ENCODE measurements at places on chromosomes 2 and 18.

DNA sequence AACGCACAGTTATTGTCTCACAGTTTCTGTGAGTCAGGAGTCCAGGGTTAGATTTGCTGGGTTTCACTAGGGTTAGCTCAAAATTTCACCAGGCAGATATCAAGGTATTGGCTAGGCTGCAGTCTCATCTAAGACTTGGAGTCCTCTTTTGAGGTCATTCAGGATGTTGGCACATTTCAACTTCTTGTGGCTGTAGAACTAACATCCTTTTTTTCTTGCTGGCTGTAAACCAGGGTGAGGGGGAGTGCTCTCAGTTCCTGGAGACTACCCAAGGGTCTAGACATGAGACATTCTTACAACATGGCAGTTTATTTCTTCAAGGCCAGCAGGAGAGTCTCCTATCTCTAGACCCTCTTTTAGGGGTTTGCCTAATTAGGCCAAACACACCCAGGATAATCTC, 12.8 kb upstream of the CAVIN2 start:
- DNase-seq: no peak

DNA sequence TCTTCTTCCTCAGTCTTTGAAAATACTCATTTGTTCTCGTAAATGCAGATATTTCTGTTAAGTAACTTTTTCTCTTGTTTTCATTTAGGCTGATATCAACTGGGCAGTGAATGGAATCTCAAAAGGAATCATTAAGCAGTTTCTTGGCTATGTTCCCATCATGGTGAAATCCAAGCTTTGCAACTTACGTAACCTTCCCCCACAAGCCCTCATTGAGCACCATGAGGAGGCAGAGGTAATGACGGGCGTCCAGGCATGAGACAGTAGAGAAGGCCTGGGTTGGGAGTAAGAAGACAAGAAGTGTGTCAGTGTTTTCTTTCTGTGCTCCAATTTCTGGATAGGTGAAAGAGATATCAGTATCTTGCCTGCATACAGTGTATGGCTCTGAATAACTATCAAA, 5.1 kb downstream of the POLR1B start:
- peak; percentile 20 for DNase-seq

DNA sequence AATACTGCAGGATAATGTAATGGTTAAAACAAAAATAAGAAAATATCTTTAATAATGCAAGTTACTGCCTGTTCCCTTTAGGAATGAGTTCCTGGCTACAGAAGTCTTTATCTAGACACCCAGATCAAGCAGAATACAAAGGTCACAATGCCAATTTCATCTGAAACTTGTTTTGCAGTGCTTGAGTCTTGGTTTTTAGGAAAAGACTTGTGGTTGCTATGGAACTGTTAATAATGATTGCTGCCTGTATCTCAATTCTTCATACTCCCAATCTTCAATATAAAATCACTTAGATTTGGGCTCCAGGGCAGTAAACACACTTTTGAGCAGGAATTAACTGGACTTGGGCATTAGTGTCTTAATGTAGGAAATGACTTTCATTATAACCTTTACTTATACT, 14.2 kb downstream of the CAVIN2 start:
- DNase-seq: no peak

GRCh38 chr18:66638856-66639629, 35.2 kb upstream of the CDH19 start:
- peak; percentile 48 for DNase-seq

DNA sequence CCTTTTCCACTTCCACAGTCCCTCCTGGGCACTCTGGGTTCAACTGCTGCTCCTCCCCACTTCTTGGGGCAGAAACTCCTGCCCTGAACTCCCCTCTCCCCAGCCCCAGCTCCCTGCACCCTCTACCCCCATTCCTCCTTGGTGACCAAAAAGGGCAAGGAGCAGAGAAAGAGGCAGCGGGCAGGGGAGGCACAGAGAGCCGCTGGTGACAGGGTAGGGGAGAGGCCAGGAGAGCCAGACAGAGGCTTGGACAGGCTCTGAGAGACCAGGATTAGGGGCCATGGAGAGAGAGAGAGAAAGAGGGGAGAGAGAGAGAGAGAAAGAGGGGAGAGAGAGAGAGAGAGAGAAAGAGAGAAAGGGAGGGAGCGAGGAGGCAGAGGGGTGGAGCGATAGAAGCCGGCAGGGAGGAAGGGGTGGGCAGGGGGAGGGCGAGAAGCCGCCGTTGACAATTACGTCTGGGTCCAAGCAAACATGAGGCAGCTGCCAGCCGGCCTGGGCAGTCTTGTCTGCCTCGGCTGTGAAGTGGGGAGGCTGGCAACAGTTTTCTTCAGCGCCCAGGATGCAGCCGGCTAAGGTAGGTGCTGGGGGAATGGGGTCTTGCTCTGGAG, at the start of gene KCNIP3:
Gene KCNIP3, plus strand, starts transcription at position 468 of the 608 bp plus-strand sequence. Its CDS starts 92 bp downstream, at position 560.
- DNase-seq: no peak

DNA sequence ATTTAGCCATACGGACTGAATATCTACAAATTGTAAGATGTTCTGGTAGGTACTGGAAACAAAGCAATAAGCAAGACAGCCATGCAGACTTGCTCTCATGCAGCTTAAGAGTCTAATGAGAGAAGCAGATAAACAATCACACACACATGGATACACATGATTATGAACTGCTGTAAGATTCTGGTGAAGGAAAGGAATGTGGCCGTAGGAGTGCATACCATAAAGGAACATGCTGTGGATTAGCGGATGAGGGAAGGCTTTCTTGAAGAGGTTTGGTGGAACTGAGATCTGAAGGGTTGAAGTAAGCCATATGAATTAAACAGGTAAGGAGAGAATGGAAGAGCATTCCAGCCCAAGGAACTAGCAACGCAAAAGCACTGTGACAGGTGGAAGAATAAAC, 13.8 kb downstream of the CCDC93 start:
- DNase-seq: no peak

- DNase-seq: no peak
Measured at GRCh38 chr2:58562276-58562675, 321.2 kb upstream of the FANCL start.

- no peak for DNase-seq
Measured at GRCh38 chr2:215784371-215784783, 229.0 kb downstream of the MREG start.

- DNase-seq: no peak
Measured at GRCh38 chr2:27155069-27155520, 6.3 kb downstream of the TCF23 start.

- no peak for DNase-seq
Measured at GRCh38 chr18:66219817-66220216, 384.1 kb downstream of the CDH19 start.

DNA sequence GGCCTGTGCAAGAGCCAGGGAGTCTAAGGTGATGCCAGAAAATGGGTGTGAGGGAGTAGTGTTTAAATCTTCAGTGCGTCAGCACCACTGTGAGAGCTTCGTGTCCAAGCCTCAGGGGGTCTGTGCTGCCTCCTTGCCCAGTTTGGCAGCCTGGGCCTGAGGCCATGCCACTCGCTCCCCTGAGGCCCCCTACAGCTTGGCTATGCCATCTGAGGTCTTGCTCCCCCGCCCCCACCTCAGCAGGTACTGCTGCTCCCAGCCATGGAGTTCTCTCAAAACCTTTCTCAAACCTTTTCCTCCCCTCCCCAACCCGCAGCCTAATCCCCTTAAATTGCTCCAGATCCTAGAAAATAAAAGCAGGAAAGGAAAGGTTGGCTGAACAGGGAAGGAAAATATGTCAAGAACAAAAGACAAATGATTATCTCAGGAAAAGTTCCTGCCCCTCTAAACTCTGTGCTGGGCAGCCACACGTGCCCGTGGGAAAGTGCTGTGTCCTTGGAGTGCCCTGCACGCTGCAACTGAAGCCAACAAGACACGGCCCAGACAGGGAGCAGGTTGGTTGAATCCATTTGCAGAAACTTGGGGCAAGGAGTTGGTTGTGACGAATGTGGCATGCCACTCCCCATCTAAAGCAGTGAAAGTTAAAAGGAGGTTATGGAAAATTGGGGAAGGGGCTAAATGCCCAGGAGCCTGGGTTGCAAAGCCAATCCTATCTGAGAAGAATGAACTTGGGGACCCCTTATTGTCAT, 61.2 kb downstream of the ATOH8 start:
- no peak for DNase-seq

GRCh38 chr2:239371726-239372686, 28.8 kb downstream of the HDAC4 start:
- no peak for DNase-seq

GRCh38 chr2:100283724-100284501, 38.4 kb downstream of the LONRF2 start:
- DNase-seq: no peak

DNA sequence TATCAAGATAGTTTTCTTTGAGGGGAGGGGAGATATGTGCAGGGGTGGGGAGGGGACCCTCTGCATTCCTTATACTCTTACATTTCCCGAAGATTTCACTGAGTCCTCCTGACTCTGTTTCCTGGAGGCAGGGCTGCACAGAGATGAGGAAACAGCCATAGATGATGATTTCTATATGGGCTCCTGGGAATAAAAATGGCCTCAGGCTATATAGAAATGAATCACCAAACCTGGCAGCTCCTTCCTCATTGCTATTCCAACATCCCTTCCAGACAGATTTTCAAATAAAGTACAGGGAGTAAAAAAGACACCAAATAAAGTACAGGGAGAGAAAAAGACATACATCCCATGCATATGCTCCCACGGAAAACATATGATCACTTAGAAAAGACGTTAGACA, 474.8 kb upstream of the RAB6C start:
- no peak for DNase-seq

All from suppressor macrophage treated with lipopolysaccharide for 1 hour (primary cell).